ENCODE measurements at places on chromosomes 1 and 21. TPM values are rescaled to one million over a fixed set of nuclear protein-coding genes. Genes with fewer than 3 reads are reported as not detected.

DNA sequence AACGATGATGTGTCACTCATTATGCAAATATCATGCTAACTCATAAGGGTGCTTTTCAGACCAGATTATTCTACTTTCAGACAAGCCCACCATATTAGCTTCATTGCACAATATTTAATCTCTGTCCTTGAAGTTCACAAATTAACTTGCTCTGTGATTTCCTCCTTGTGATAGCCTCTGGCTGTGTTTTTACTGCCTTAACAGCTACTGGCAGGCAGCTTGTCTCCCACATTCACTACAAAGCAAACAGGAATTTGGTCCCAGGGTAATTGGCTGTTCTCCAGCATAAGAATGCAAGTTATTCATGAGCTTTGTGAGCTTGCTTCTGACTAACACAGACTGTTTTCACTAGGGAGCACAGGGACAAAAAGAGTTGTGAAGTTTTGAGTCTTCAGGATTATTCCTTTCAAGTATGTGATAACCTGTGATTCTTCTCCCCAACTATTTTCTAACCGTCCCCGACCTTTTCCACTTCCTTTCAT is 87.9 kb upstream of the HMCN1 start:
- peak; percentile 39 for DNase-seq

DNA sequence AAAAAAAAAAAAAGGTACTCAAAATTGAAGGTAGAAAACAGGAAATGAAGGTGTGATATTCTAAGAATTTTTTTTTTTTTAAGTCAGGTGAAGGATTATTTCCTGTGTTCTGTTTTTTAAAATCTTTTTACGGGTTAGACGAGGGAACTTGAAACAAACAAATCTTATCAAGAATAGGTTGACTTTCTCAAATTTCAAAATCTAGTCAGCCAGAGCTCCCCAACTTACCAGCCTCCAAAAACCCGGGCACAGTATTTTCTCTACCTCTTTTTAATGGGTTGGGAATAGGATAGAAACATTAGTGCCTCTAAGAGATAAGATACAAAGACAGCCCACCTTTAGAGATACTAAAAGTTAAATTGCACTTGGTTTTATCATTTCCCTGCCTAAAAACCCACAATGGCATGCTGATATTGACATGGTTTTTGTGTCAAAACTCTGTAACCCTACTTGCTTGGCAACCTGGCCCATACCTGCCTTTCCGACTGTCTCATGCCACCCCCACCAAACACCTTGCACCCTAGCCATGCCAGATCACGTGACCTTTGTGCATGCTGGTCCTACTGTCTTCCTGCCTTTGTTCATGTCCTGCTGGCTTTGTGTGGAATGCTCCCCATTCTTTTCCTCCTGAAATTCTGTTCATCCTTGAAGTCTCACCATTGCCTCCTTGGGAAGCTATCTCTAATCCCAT is 4.2 kb downstream of the RCAN3 start:
- no peak for DNase-seq

- DNase-seq, result no peak
Measured at GRCh38 chr1:235597867-235598553, 51.6 kb downstream of the GNG4 start.

DNA sequence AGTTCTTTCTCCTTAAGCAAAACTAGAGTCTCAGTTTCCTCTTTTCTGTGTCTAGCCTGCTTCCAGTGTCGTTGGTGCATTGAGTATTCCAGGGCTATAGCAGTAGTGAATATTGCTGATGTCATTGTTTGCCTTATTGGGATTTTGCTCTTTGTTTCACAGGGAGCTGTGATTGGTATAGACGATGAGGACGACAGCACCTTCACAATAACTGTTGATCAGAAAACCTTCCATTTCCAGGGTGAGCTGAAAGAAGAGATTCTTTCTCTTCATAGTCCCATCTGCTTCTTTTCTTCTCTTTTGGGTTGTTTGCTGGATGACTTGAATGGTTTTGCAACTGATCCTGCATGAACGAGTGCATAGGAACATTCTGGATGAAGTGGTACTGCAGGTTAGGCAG is 52.4 kb downstream of the OSBPL9 start:
- DNase-seq, result no peak

- no peak for DNase-seq
Measured at GRCh38 chr1:87134061-87134460, 194.6 kb upstream of the LMO4 start.

DNA sequence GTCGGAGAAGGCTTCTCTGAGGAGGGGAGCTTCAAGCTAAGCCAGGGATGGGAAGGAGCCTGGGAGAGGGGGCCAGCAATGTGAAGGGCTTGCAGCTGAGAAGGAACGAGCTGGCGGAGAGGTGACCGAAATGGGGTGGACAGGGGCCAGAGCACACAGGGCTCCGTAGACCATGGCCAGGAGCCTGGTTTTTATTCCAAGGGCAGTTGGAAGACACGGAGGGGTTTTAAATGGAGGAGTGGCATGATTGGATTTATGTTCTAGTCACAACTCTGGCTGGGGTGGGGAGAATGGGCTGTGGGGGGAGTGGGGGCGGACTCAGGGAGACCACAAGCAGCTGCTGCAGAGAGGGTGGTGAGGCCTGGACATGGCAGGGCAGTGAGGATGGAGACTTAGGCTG is 5.1 kb upstream of the EPS8L3 start:
- DNase-seq, result no peak

Gene RGS8
- not detected for total RNA-seq

Gene LDLRAD1
- total RNA-seq, result not detected

Measured in liver (tissue), 10 donors.